ENCODE measurements at places on chromosomes 6 and 20.
A peak's percentile ranks its signal among the peaks of the same experiment; 100 is the strongest.

DNA sequence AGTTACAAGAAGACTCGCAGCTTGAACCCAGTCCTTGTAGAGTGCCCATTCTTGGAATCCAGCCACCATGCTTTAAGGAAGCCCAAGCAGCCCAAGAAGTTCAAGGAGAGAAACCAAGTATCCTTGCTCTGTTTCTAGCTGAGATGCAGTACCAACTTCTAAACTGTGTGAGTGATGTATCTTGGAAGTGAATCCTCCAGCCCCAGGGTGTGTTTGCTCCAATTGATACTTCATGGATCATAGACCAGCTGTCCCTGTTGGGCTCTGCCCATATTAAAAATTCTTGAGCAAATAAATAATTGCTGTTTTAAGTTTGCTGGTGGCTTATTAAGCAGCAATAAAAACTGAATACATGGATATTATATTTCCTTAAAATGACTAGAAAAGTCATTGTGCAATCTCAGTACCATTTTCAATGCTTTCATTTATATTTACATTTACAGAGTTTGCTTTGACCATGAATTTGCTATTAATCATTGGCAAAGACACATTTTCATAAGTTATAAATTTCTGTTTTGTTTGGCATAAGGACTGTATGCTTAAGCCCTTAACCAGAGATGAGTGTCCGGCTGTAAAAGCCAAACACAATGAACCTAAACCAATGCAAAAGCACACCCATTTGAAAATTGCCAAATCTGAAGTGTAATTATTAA, 9.2 kb downstream of the SPTLC3 start:
- DNase-seq, result no peak

DNA sequence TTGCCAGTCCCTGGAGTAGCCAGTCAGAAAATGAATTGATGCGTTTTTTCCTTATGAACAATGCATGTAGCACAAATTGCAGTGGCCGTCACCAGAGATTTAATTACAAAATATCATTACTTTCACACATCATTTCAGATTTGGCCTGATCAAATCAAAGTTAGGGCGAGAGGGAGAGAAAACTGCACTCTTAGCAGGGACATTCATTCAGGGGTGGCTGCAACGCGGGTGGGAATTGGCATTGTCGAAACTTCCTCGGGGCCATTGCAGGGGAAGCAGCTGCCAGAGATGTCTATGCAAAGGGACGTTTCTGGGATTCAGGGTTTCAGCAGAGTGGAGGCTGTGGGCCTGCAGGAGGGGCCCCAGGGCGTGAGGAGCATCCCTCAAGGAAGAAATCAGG, 76.5 kb upstream of the TOP1 start:
- DNase-seq, result no peak

DNA sequence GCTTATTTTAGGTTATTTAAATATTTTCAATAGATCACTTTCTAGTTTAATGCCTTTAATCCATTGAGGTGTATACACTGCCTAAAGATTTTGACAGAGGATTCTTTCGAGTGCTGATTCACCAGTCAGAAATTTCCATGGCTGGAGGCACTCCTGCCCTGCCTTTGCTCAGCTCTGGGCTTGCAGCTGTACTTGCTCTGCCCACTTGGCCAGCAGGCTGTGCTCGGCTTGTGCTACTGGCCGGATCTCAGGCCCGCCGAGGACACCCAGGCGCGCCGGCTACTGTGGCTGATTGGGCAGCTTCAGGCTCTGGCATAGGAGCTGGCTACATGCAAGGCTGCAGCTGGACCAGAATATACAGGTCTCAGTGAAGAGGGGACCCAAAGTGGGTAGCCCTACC, 675.1 kb upstream of the MMS22L start:
- DNase-seq, result no peak

- no peak for DNase-seq
Measured at GRCh38 chr6:125918230-125918629, 38.3 kb upstream of the HINT3 start.

- DNase-seq, result no peak
Measured at GRCh38 chr6:15089569-15090144, 156.2 kb upstream of the JARID2 start.

- no peak for DNase-seq
Measured at GRCh38 chr6:40371621-40372020, 215.5 kb downstream of the LRFN2 start.

GRCh38 chr6:28558629-28559028, 32.9 kb downstream of the GPX5 start:
- DNase-seq, result no peak

GRCh38 chr20:41014561-41015088, 14.0 kb upstream of the TOP1 start:
- DNase-seq, result no peak

DNA sequence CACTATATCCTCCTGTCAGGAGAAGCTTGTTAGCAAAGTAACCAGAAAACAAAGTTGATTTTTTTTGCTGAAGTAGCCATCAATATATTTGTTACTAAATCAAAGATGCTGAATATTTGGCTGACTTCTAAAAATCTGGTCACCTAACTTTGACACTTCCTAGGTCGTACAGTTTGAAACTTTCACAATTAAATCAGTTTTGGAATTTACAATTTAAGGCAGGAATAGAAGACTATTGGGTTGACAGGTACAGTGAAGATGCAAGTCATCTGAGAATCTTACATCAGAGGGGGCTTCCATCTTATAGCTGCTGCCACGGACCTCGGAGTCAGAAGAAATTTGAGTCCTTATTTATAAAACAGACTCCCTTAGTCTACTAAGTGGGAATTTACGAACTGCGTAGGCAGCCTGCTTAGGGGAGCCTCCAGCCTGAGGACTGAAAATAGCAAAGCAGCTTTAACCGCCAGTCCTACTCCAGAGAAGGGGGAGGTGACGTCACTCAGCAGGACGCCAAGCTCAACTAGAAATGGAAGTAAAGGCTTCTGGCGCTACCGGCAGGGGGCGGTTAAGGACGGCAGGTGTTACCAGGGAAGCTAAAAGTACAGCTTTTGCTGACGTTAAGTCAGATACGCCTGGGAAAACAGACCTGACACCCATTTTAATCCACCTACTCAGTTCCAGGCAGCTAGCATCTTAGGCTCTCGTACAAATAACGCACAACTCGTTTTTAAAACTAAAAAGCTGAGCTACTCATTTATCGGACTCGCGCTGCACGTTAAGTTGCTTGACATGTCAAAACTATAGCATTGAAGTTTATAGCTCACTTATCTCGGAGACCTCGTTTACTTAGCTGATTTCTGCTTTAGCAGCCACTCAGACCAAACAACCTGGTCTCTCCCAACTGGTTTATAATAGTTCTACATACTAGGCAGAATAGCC, 61.1 kb upstream of the HFE start:
- DNase-seq, result peak; percentile 59

DNA sequence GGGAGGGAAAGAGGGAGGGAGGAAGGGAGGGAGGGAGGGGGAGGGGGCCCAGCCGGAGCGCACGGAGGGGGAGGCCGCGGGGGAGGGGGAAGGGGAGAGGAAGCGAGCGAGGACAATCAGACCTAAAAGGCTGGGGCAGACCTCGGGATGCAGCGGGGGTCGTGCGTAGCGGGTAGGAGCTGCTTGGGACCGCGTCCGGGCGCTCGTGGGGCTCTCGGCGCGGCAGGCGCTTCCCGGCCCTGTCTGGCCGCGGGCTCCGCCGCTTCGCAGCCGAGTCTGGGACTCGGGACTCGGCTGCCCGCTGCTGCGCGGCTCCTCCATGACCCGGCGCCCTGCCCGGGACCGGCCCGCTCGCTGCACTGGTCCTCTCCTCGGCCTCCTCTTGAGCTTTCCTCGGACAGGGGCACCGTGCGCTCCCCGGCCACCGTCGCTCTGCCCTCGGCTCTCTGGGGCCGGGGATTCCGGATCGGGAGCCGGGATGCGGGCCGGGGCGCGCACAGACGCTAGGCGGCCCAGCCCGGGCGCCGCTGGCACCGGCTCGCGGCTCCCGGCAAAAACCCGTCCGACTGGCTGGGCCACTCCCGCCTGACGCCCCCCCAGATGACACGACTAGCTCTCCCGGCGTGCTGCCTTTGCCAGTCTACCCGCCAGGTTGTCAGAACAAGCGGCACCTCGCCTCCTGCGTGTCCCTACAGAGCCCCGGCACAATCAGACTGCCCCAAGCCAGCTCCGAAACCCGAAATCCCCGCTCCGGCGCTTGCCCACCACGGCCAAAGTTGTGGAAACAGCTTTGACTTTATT, 2.2 kb downstream of the TFAP2A start:
- DNase-seq, result no peak

DNA sequence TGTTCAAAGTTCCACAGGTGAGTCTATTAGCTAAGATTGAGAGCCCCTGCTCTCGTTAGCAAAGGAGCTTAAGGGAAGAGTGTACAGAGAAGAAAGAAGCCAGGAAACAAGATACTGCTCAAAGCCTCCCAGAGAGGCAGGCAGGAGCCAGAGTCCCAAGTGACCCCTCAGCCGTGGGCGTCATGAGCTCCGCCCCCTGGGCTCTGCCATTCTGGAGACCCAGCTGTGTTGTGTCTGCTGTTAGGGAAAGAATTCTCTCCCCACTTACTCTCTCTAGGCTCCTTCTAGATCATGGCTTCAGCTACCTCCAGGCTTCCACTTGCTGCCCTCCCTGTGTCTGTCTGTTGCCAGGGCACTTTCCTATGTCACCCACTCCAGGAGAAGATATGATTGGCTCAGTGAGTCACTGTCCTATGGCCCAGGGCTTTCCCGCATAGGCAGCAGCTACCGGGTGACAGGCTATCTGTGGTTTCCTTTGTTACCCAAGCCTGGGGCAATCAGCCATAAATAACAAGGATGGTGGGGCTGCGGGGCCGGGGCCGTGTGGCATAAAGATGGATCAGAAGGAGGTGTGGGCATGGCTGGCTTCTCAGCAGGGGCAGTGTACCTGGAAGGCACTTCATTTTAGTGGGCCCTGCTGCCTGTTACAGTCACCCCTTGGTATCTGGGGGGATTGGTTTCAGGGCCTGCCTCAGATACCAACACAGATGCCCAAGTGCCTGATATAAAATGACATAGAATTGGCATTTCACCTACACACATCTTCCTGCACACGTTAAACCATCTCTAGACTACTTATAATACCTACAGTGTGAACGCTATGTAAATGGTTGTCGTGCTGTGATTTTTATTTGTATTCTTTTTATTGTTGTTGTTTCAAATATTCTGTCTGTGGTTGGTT, 118.9 kb downstream of the ARMC2 start:
- DNase-seq, result no peak

- DNase-seq, result no peak
Measured at GRCh38 chr6:108193131-108193530, 27.3 kb downstream of the NR2E1 start.

DNA sequence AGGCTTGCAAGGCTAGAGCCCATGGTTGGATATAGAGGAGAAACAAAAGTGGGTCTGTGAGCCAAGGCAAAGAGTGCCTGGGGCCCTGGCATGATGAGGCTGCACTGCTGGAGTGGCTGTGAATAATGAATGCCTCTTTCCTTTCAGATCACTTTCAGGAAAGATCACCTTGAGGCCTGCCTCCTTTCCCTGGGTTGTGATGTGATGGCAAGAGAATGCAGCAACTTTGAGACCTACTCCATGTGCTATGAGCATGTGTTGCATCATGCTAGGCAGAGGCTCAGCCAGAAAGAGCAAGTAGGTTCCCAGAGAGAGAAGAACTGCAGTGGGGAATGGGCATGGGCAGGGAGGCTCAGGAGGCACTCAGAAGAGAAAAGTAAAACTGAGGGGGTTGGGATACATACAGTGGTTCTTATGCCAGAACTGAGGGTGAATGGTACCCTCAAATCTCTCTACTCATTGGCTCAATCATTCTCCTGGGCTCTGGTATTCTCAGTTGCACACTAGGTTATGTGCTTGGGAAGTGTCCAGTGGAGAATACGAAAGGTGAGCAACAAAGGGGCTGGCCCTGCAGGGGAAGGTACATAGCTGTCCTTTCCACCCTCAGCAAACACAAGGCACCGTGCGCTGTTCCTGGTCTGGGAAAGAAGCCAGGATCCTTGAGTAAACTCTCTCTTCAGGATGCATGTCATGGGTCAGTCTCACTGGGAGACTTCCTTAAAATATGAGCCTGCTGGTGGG, 45.9 kb downstream of the CD164 start:
- DNase-seq, result no peak

DNA sequence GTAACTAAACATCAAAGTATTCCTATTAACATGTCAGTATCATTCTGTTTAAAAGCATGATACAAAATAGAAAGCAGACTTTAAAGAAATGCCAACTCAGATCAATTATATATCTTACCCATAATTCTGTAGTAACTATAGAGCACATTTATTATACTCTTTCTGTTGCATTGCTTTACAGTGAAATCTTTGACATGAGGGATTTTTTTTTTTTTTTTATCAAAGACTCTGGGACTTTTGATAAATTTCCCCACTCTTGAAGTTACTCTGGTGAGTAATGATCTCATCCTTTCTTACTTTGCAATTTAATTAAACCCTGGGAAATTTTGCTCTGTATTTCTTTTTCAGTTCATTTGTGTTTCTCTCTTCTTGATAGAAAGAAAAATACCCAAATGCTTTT, 17.4 kb downstream of the ADGRF4 start:
- DNase-seq, result peak; percentile 29

- DNase-seq, result no peak
Measured at GRCh38 chr6:158557927-158558326, 2.0 kb upstream of the TMEM181 start.

- no peak for DNase-seq
Measured at GRCh38 chr20:16556301-16556700, 16.9 kb downstream of the KIF16B start.

GRCh38 chr6:4134841-4135664, at the start of gene ECI2:
Gene ECI2, minus strand, starts transcription at chr6:4135575. Its CDS starts 15 bp downstream, at chr6:4135560.
- DNase-seq, result peak; percentile 65

DNA sequence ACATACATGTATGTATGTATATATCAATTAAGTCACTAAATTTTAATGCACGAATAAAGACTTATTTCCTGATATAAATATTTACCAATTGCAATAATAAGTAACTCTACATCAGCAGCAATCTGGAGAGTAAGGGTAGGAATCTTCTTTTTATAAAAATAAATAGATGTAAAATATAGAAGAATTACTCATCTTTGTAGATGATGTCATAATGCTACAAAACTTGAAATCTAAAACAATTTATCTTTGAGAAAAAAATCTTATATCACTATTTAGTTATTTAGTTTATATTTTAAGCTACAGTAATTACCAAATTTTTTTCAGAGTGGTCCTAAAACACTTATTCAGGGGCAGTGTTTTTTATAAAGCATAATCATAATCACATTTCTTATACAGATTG, 351.7 kb downstream of the RIMS1 start:
- no peak for DNase-seq
